ENCODE measurements at places on chromosomes 7 and 10.

DNA sequence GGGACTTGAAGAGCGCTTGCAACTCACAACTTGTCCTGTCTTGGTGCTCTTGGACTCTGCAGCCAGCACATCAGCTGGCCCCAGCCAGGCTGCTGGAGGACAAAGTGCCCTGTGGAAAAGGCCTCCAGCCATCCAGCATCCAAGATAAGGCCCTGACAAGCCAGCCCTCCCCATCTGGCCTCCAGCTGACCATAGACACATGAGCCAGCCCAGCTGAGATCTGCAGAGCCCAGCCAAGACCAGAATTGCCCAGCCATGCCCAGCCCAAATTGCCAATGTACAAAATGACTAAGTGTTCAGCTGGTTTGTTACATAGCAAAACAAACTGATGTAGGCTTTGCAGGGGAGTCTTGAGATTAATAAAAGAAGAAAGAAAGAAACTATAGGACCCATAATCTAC is 36.0 kb upstream of the FRMD4A start:
- no peak for DNase-seq

DNA sequence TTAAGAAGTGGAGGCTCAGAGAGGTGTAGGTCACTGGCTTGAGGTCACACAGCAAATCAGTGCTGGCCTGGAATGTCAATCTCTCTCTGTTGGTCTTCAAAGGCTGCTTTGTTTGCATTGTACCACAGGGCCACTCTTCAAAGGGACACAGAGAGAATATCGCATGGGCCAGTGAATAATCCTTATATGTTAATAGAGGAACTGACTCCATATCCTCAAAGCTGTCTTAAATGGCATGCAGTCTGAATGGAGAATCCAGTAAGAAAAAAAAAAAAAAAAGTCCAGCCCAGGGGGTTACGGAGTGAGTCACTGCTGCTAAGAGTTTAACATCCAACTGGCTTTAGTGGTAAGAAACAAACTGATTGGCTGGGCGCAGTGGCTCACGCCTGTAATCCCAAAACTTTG is 54.1 kb downstream of the NRAP start:
- DNase-seq: no peak

- DNase-seq: no peak
Observed at GRCh38 chr10:18381679-18382078, 241.5 kb downstream of the CACNB2 start.

- DNase-seq: no peak
Observed at GRCh38 chr10:118723466-118723865, 31.3 kb downstream of the CACUL1 start.

- DNase-seq: no peak
Observed at GRCh38 chr10:46542567-46543465, 13.6 kb downstream of the GPRIN2 start.

- no peak for DNase-seq
Observed at GRCh38 chr10:69994262-69994661, 58.4 kb upstream of the MACROH2A2 start.

DNA sequence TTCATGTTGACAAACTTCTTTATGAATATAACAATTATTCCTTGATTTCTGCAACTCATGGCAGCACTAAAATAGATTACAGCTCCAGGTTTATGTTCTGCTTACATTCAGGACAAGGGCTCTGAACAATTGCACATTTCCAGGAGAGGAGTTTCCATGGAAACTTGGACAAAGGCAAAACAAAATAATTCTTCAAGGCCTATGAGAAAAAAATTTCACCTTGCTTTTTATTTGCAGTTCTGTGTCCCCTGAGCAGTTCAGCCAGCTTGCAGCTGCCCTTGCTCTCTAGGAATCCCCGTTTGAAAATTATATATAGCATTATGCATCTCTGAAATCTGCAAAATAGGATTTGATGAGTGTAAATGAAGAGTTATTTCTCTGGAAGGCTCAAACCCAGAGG is 71.7 kb downstream of the ARL4A start:
- DNase-seq: no peak

DNA sequence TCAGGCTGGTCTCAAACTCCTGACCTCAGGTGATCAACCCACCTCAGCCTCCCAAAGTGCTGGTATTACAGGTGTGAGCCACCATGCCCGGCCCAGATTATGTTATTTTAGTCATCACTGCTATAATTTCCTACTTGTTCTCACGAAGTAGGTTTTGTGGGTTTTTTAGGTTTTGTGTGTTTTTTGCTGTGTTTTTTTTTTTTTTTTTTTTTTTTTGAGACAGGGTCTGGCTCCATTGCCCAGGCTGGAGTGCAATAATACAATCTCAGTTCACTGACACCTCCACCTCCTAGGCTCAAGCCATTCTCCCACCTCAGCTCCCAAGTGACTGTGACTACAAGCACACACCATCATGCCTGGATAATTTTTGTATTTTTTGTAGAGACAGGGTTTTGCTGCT is 20.9 kb upstream of the ANAPC16 start:
- DNase-seq: no peak

DNA sequence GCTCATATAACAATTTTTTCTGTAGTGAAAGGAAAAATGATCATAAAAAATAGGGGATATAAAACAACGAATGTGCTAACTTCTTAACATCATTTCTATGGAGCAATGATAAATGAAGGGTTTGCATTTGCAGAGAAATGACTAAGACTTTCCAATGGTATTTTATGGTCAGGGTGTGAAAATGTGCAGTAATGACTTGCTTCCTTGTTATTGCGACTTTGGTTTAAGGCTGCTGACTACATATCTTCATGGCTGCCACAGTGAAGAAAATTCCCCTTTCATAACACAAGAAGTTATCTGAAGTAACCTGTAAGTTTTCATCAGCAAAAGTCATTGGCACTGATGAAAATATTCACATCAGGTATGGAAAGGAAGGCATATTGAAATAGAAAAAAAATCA is 166.1 kb upstream of the NRG3 start:
- no peak for DNase-seq

DNA sequence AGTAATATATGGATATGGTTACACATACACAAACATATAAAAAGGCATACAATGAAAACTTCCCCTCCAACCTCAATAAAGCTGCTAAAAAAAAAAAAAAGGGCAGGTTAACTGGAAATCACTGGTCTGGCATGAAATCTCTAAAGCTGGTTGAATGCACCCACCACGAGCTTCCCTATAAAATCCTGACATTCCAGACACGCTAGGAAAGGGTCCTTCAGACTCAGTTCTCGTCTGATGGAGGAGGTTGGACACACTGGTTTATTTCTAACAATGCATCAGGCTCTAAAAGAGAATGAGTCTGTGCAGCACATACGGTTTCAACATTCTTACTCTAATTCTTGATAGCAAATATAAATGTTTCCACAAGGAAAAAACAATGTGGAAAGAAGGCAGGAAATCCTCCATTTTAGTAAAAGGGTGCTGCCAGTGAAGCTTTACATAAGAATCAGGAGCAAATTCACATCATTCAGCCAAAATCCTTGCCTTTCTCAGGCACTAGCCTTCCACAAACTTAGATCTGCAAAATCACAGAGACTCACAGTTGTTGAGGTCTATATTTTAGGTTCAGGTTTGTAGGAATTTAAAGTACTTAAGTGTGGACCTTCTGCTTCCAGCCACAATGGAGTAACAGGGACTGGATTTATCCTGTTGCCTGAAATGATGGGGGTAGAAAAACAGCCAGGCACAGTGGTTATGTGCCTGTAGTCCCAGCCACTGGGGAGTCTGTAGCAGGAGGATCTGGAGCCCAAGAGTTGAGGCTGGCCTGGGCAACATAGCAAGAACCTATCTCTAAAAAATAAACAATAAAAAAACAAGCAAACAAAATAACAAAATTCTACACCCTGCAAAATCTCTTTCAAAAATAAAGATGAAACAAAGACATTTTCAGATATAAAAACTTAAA is 73.5 kb downstream of the CYTH3 start:
- no peak for DNase-seq

DNA sequence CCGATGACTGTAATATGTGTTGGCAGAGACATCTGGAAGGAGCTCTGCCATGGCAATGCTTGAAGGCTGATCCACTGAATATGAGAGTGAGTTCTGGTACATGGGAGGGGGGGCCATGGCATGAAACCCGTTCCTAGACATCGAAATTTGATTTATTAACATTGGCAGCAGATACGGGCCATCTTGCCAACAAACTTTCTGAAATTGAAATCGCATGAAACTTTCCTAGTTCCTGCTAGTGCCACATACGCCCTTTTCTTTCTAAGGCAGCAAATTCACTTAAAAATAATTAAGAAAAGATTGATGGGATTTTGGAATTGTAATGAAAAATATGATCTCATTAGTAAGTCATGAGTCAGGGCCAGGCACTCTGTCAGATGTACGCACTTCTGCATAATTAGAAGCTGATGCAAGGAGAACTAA is 91.8 kb upstream of the KMT2C start:
- DNase-seq: no peak

DNA sequence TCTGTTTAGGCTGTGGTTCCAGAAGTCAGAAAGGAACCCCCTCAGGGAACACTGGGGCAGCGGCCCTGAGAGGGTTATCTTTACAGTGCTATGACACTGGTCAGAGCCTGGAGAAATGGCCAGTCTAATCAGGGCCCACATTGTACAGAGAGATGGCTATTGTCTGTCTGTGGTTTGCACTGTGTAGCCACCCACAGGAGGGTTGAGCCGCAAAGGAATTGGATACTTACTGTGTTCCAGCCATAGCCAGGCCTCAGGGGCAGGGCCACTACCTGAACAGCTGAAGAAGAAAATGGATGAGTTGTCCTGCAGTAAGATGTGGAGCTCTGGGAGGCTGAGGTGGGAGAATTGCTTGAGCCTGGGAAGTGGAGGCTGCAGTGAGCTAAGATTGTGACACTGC is 47.5 kb upstream of the PODXL start:
- DNase-seq: no peak

DNA sequence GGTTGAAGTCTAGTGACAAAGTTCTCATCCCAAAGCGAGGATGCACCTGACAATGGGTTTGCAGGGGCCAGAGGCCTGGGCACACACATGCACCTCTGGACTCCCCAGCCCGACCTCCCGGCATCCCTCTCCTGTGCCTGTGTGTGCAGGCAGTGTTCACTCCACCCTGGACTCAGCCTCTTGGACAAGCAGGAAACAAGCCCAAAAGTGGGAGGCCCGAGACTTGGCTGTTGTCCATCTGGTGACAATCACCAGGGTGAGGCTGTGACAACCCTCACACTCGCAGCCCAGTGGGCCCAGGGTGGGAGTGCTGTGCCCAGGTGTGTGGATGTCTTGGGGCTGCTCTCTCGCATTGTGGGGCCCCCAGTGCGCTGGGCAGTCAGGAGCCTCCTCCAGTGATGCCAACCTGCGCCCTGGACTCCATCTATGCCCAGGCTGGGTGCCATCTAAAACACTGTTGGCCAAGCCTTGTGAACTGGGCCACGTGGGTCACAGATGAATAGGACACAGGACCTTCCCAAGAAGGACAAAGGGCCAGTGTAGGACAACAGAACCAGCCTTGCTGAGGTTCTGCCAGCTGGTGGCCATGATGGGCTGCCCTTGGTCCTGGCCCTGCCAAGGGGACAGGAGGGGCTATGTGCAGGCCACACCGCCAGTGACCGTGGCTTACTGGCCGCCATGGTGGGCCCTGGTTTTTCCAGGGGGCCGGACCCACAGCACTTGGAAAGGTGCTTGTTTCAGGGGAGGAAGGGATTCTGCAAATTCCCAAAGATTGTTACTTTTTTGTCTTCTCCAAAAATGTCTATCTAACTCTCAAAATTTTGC is 144.3 kb downstream of the TCERG1L start:
- DNase-seq: no peak

GRCh38 chr7:100090527-100091410 is 2.0 kb downstream of the COPS6 start:
- no peak for DNase-seq

DNA sequence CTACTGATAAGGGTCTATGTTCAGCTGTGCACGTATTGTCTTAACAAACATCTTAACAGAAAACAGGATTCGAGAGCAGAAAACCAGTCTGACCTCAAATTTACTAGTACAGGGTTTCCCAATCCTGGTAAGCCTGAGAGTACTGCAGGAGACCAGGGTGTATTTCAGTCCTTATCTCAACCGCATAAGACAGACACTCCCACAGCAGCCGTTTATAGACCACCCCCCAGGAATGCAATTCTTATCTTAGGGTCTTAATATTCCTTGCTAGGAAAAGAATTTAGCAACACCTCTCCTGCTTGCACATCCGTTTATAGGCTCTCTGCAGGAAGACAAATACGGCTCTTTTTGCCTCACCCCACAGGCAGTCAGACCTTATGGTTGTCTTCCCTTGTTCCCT is 277.3 kb downstream of the SDK1 start:
- no peak for DNase-seq

- no peak for DNase-seq
Observed at GRCh38 chr10:1189166-1190051, 133.2 kb downstream of the WDR37 start.

GRCh38 chr10:121110369-121110768 is 259.2 kb downstream of the WDR11 start:
- no peak for DNase-seq

DNA sequence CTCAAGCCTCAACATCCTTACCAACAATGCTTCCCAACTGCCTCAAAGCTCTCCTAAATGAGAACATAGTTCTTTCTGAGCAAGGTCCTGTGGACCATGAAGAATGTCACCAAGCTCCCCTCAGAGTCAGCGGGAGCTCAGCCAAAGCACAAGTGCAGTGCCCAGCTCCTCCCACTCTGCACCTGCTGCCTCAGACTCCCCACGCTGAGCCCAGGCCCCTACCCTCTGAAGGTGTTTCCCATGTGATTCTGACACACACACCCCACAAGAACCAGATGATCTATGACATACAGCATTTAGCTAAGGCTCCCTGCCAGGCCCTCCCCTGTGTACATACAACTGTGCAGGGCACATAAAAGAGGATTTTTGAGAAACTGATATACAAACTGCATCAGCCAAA is 19.2 kb downstream of the ERCC6 start:
- no peak for DNase-seq

DNA sequence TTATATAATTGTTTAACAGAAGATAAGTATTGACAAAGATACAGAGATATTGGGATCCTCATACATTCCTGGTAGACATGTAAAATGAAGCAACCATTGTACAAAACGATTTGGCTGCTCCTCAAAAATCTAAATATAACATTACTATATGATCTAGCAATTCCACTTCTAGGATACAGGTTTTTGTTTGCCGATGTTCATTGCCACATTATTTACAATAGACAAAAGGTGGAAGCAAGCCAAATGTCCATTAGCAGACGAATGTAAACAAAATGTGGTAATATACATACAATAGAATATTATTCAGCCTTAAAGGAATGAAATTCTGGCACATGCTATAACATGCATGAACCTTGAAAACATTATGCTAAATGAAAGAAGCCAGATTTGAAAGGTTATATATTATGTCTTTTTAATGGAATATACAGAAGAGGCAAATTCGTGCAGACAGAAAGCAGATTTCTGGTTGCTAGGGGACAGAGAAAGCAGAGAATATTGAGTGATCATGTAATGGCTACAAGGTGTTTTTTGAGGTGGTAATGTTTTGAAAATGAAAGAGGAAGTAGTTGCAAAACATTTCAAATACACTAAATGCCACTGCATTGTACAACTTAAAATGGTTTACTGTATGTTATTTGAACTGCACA is 44.9 kb downstream of the POLR1F start:
- DNase-seq: no peak

GRCh38 chr10:132489053-132489703 is 48.4 kb upstream of the INPP5A start:
- DNase-seq: no peak

Data from CD4-positive, alpha-beta T cell treated with Interleukin-6 at 100 ng/mL for 8 hours (primary cell).